SHP77 (cell line): ENCODE measurements at places on chromosomes 6 and 20.

GRCh38 chr6:23518294-23518693 is 607.7 kb upstream of the NRSN1 start:
- no peak for DNase-seq

DNA sequence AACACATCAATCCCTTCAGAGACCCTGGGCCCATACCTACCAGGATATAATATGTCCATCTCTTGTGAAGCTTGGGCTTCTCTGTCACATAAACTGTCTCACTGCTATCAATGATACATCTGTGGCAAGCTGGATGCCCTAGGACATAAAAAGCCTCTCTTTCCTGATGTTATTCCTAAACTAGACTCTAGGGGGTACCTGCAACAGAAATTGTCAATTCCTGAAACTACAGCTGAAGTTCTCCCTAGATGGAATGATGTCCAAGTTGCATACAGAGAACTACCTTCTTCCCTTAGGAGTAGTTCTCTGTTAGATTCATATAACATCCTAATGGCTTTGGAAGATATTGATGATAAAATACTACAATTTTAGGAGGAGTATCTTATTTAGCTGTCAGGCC is 35.8 kb downstream of the TBX18 start:
- DNase-seq: peak; percentile 10

DNA sequence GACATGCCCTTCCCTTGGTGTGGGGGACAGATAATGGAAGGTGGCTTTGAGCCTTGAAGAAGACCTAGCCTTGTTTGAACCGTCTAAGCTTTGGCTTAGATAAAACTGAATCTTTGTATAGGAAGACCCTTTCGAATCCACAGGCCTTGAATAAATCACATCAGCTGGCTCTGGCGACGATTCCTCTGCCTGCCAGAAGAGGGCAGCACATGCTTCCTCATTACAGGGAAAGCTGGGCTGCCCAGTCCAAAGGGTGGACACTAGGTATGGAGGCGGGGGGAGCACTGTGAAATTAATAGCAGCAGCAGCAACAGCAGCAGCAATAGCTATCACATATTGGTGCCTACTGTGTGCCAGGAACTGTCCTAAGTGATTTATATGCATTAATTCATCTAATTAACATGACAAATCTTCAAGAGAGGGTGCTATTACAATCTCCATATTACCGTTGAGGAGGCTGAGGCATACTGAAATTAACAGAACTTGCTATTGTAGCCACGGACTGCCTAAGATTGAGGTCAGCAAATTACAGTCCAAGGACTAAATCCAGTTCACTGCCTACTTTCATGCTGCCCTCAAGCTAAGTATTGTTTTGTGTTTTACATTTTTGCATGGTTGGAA is 85.1 kb downstream of the CLIC5 start:
- peak; percentile 25 for DNase-seq

DNA sequence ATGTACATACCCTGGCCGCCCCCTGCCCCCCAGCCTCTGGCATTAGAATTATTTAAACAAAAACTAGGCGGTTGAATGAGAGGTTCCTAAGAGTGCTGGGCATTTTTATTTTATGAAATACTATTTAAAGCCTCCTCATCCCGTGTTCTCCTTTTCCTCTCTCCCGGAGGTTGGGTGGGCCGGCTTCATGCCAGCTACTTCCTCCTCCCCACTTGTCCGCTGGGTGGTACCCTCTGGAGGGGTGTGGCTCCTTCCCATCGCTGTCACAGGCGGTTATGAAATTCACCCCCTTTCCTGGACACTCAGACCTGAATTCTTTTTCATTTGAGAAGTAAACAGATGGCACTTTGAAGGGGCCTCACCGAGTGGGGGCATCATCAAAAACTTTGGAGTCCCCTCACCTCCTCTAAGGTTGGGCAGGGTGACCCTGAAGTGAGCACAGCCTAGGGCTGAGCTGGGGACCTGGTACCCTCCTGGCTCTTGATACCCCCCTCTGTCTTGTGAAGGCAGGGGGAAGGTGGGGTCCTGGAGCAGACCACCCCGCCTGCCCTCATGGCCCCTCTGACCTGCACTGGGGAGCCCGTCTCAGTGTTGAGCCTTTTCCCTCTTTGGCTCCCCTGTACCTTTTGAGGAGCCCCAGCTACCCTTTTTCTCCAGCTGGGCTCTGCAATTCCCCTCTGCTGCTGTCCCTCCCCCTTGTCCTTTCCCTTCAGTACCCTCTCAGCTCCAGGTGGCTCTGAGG is 7.6 kb downstream of the CDKN1A start:
- no peak for DNase-seq

- DNase-seq: peak; percentile 42
Observed at GRCh38 chr6:116536216-116536621, 9.3 kb downstream of the TRAPPC3L start.

DNA sequence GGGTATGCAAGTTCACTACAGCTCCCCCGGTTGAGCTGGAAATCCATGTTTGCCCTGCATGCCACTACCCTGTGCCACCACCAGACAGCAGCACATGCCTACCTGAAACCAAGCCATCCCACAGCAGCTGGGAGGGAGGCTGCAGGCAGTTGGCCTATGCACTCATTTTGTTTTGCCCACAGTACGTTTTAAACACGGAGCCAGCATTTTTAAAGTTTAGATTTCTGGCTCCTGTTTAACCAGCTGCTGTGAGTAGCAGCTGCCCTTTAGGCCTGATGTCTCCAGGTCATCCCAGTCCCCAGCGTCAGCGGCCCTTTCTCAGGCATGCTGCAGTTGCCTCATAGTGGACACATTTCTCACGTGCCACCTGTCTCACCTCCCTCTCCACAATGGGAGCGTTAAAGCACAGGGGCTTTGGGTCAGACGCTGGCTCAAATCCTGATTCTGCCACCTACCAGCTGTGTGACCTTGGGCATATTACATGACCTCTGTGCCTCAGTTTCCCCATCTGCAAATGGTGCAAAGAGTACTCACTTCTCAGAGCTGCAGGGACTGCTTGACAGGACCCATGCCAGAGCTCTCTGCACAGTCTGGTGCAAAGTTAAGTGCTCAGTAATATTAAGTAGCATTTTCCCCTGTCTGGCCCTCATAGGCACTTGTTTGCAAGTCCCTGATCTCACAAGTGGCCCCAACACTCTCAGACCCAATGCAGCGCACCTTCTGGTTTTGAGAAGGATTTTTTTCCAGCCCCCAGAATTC is 8.2 kb upstream of the UBE2V1 start:
- DNase-seq: peak; percentile 86

- no peak for DNase-seq
Observed at GRCh38 chr20:4111440-4112411, 96.4 kb upstream of the RNF24 start.

- DNase-seq: no peak
Observed at GRCh38 chr20:55067158-55067825, 591.9 kb downstream of the DOK5 start.
